ENCODE measurements at places on chromosomes 6 and 20.

DNA sequence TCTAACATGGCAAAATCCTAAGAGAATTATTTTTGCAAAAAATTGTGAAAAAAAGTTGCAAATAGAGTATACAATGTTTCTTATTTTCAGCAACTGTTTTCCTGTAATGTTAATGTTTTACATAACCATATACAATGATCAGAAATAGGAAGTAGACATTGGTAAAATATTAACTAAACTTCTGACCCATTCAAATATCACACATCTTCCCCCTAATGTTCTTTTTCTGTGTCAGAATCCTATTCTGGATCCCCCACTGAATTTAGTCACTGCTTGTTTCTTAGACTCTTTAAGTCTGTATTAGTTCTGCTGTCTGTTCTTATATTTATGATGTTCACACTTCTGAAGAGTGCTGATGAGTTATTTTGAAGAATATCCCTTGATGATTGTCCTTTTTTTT is 62.0 kb downstream of the HFE start:
- DNase-seq = no peak

DNA sequence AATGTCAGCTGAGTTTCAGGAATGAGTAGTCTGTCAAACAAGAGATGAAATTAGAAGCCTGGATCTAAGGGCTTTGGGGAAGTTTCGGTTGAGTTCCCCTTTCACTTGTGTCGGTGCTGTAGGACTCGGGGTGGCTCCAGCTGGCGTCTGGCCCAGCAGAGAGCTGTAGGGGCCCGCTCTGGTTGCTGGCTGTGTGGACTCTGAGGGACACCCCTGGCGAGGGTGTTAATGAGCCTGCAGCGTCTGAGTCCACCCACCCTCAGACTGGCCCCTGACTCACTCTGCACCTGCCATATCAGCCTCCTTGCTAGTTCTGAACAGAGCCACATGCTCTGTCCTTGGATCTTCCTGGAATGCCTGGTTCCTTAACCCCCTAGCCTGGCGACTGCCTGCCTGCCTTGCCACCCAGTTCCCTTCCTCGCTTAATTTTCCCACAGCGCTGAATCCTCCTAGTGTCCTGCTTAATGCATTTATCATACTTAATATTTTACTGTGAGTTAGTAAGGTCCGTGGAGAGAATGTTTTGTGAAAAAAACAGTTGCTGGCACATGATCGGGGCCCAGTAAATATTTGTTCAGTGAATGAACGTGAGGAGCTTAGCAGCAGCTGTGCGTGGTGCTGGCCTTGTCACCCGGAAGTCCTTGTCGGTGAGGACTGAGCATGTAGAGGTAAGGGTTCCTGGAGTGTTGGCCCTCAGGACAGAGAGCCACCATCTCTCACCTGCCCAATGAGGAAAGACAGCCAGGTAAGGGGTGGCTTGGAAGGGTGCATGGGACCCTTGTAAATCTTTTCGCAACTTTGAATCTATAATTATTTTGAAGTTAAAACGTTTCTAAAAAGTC is 1.6 kb downstream of the DNAJC5 start:
- DNase-seq = no peak

- DNase-seq = no peak
Measured at GRCh38 chr6:127053032-127053874, 65.2 kb upstream of the RSPO3 start.

DNA sequence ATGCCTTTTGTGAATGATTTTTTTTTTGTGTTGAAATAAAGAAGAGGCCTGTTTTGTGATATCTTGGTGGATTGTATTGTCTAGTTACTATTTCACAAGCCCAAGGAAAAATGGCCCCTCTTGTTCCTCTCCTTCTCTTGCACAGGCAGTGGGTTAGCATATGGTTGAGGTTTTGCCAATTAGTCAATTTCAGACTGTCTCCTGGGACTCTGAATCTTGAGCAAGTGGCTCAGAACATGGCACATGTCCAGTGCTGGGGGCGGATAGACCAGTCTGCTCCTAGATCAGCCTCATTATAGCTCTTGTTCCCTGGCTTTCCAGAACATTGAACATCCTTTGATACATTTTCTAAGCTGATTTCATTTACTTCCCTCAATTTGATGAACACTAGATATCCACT is 589.2 kb downstream of the PHF3 start:
- no peak for DNase-seq

DNA sequence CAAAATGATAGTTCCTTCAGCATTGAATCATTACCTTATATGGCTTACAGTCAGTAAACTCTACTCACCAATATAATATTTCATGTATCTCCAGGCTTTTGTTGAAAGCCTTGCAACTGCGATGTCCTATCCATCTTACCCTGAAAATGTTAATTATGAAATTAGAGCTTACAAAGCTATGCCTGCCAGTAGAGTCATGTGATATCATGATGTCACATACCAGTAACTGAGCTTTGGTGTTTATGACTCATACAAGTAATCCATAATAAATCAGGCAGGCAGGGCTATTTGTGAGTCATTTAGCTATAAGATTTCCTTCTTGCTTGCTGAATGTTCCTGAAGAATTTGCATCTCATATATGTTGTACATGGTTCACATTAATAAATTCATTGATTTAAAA is 44.9 kb upstream of the FAM83B start:
- DNase-seq = no peak

DNA sequence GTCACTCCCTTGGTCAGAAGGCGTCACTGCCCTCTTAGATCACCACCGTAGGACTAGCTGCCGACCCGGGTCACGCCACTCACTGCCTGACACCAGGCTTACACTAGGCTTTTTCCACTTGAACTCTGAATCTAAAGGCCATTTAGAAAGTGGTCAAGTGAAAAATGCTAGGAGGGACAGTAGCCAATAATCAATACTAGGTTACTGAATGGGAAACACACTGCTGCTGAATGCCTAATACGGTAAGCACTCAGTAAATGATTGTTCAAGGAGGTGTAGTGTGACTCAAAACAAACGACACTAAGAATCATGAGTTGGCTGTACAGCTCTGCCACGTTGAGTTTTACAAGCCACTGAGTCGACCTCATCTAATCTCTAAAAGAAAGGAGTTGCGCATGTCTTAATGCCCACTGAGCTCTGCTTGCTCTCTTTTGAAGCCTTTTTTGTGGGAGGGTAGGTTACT is 760 bp upstream of the IBTK start:
- DNase-seq = no peak

DNA sequence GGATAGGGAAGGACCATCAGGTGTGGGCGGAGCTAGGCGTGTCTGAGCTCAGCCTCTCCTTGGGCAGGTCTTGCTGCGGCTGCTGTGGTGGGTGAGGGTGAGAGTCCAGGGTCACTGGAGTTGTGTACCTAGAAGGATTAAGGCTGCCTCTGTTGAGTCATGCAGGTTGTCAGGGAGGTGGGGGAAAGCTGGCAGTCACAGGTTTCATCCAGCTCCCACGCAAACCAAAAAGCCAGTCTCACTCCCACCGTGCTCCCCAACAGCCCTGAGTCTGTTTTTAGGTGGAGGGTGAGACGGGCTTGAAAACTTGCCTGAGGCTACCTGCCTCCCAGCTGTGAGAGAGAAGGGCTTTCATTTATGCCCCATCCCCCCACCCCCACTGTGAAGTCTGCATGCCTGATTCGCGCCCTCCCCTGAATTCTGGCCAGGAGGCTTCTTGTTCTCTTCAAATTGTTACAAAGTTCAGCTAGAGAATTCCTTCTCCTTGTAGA is 161.5 kb downstream of the MYLK4 start:
- no peak for DNase-seq

DNA sequence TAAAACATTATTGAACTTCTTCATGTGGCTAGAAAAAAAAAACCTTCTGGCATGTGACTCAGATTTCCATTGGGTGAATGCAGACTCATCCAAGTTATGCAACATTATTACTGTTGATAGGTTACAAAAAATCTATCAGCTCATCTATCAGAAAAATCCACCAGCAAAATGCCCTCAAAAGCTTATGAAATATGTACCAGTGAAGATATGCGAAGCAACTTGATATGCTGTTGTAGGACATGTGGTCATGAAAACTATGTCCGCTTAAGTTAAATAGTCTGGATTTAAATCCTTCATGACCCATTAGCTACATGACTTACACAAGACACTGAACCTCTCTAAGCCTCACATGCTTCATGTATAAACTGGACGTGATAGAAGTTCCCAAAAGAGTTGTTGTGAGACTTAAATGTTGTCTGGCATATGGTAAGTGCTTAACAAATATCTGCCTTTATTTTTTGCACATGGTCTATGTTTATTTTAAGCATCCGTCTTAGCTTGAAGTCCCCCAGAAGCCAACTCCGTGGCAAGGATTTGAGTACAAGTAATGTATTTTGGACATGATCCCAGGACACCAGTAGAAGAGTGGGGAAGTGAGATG is 12.5 kb upstream of the BFSP1 start:
- DNase-seq = no peak

DNA sequence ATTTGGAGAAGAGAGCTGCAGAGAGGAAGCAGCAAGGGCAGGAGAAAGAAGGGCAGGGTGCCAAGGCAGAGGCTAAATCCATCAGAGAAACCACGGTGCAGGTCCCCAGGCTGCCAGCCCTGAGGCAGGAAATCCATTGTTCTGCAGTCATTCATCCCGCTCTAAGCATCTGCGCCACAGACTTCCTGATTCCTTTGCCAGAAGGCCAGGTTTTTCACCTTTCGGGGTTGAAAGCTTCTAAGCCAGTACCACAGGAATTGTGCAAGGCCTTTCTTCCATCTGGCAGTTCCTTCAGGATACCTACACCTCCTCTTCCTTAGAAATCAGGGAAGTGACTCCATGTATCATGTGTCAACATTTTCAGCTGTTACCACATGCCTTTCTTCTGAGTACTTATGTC is 45.6 kb downstream of the ADGRF5 start:
- DNase-seq = no peak

- no peak for DNase-seq
Measured at GRCh38 chr20:48461091-48461734, 366.6 kb downstream of the PREX1 start.

- DNase-seq = no peak
Measured at GRCh38 chr6:8982668-8983067, 547.3 kb upstream of the SLC35B3 start.

DNA sequence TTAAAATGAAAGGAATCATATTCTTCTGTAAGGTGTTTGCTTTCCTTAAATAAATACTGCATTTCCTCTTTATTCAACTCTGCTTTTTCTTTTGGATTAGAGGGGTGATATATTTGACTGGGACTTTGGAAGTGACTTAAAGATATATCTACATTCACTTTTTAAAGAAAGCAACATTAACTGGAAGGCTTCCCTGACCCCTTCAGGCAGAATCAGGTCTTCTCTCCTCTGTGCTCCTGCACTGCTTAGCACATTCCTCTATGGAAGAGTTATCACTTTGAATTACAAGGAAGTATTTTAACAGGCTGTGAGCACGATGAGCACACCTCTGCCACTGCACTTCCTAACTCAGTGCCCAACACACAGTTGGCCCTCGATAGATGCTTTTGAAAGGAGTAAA is 59.2 kb upstream of the POU3F2 start:
- DNase-seq = no peak

DNA sequence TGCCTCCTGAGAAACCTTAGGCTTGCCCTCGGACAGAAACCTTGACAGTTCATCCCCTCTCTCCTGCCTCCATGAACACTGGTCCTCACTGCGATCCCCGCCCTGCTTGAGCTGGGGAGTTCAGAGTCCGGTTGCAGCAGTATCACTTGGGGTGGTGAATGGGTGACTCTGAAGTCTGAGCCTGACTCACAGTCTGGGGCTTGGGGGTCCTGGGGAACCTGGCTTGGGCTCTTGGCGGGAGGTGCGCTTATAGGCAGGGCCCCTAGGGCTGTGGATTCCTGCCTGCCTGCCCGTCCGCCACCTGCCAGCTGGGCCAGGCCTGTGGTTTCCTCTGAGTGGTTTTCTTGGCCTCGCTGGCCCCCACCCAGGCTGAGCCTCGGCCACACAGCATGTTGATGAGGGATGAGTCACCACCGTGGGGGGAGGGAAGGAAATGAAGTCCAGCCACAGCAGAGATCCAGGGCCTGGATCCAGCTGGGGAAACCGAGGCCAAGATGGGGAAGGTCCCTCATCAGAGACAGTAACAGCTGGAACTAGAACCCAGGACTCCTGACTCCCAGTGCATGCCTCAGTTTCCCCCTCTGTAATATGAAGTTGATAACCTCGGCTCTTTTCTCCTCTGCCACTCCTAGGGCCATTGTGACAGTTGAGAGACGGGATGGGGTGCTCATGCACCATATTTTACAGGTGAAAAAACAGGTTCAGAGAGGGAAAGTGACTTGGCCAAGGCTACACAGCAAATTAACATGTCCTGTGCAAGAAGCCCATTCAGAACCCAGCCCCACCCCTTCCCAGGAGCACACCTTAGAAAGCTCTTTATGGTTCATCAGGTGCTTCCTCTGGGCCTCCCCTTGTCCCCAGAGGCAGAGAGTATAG is 9.2 kb downstream of the FOXS1 start:
- DNase-seq = no peak

DNA sequence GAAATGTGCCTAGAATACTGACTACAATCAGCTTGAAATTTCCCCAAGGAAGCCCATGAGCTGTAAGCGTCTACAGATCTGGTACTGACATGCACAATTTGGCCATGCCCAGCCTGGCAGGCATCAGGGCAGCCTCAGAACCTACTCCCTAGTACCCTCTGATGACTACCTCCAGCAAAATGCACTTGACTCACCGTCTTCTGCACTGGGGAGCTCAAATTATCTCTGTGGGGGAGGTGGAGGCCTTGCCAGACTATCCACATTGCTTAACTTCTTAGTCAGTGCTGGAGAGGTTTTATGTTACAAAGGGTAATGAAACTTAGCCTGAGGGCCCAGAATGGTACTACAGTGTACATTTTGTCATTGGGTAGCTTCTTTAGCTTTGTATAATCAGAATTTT is 126.0 kb upstream of the ADGRF1 start:
- no peak for DNase-seq

DNA sequence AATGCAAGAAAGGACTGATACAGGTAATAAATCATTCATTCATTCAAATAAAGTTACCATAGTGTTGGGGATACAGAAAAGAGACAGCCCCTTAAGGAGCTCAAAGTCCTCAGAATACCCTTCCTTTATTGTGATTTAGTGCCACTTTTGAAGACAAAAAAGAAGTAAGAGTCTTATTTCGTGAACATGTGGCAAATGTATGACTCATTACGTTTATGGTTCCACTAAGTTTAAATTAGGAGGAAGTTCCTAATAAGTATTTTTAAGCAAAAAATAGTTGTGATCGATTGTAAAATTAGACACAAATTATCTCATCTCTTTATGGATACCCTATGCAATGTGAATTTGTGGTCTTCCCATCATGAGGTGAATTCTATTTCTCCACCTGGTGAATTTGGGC is 38.5 kb upstream of the GCLC start:
- DNase-seq = no peak

Data from stimulated activated CD4-positive, alpha-beta T cell treated with anti-CD3 and anti-CD28 coated beads, TNF-alpha, amount 100 ng/mL, for 24 hours (primary cell).